ENCODE measurements at places on chromosomes 11 and 22.
A peak's percentile ranks its signal among the peaks of the same experiment; 100 is the strongest.

DNA sequence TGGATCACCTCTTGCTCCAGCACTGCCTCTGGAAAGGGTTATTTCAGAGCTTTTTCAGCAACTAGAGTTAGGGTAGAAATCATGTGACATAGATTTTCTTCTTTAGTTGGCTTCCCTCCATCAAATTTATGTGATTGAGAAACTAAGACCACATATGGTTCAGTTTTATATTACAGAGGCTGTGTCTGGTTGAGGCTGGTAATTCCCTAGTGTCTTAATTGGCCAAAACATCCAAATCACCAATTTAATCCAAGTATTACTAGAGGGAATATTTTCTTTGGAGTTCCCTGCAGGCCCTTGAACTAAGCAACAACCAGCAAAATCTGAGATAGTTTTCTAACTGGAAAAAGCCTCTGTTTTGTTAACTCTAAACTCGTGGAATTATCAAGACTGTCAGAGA lies 136.3 kb downstream of the ARHGAP42 start:
- DNase-seq = no peak

- DNase-seq = no peak
Observed at GRCh38 chr11:73851046-73851764, 25.4 kb downstream of the COA4 start.

- DNase-seq = no peak
Observed at GRCh38 chr11:77206264-77207018, 78.4 kb downstream of the MYO7A start.

GRCh38 chr11:9046481-9046880 lies 42.7 kb upstream of the NRIP3 start:
- DNase-seq = no peak

GRCh38 chr22:27840436-27840835 lies 38.9 kb upstream of the MN1 start:
- no peak for DNase-seq

DNA sequence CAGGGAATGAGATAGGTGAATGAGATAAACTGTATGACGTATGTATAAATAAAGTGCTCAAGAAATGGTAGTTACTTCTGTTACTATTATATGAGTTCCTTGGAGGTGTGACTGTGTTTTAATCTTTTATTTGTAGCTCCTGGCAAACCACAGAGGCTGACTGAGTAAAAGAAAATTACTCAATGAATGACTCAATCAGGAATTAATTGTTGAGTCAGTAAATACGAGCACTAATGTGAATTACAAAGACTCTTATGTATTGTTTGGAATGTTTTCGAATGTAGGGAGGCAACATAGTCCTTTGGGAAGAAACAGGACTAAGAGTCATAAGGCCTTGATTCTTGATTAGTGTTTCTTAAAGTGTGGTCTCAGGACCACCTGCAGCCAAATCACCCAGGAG lies 51.1 kb upstream of the BLID start:
- DNase-seq = no peak

GRCh38 chr22:22802339-22802970 lies 85.2 kb upstream of the IGLL5 start:
- peak; percentile 11 for DNase-seq

- DNase-seq = peak; percentile 100
Observed at GRCh38 chr11:70306586-70307033, 36.1 kb downstream of the PPFIA1 start.

Measured in NCI-H146 (cell line).